Activated naive CD8-positive, alpha-beta T cell treated with anti-CD3 and anti-CD28 coated beads, Interleukin-2, amount 50 U/mL, for 24 hours (primary cell): ENCODE measurements at places on chromosomes 2 and 18.

GRCh38 chr2:75098856-75099255 is 100.5 kb downstream of the TACR1 start:
- no peak for DNase-seq

DNA sequence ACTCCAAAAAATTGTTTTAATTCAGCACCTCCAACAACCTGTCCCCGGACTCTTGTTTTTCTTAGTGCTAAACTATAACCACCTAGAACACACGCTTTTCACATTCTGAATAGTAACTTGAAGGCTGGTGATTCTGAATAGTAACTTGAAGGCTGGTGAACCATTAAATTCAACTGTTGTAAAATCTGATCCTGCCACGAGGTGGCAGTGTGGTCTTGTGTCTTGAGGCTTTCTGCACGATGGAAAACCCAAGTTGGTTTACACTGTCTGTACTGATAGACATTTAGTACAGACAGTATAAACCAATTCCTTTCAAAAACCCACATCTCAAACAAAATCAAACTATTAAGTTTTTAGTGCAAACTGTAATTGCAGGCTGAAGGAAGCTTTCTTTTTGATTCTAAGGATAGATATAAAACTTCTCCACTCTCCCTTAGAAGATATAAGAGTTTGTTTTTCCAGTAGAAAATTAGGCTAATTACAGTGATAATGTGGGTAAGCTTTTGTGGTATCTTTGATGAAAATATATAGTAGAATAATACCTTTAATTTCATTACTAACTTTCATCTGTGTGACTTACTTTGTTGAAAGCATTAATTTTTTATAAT is 57.6 kb downstream of the VAPA start:
- peak; percentile 71 for DNase-seq

- DNase-seq: no peak
These were observed 42.9 kb downstream of the SRBD1 start for GRCh38 chr2:45567974-45568789.

GRCh38 chr2:181363164-181363563 is 94.0 kb upstream of the ITGA4 start:
- no peak for DNase-seq
